ENCODE measurements at places on chromosomes 1 and 21. TPM values are rescaled to one million over a fixed set of nuclear protein-coding genes. Genes with fewer than 3 reads are reported as not detected.

ATP1A4 gene
- 0.31 TPM for total RNA-seq

TRIM58 gene
- total RNA-seq = 5.3 TPM

CRYBG2 gene
- total RNA-seq = 0.63 TPM

C1orf74 gene
- 2.2 TPM for total RNA-seq

QSOX1 gene
- total RNA-seq = 21.6 TPM

NTMT2 gene
- 0.63 TPM for total RNA-seq

SDHB gene
- 77.9 TPM for total RNA-seq

S100A16 gene
- total RNA-seq = 9.7 TPM

SH2D1B gene
- total RNA-seq = not detected

RRP15 gene
- total RNA-seq = 16.6 TPM

CCDC181 gene
- total RNA-seq = 6.6 TPM

KRTAP11-1 gene
- not detected for total RNA-seq

ERRFI1 gene
- 20.3 TPM for total RNA-seq

LYPD8 gene
- total RNA-seq = not detected

MRPS15 gene
- 20.7 TPM for total RNA-seq

NBPF14 gene
- total RNA-seq = 20.0 TPM

PTGFR gene
- 1.6 TPM for total RNA-seq

AVPR1B gene
- not detected for total RNA-seq

BCL2L15 gene
- 3.8 TPM for total RNA-seq

NMNAT2 gene
- 73.2 TPM for total RNA-seq

PRELP gene
- total RNA-seq = under 0.01 TPM

FGR gene
- total RNA-seq = 0.31 TPM

CLDN17 gene
- not detected for total RNA-seq

GBP6 gene
- 0.31 TPM for total RNA-seq

TFF1 gene
- not detected for total RNA-seq

OLFM3 gene
- 18.5 TPM for total RNA-seq

TTC34 gene
- 0.63 TPM for total RNA-seq

All from parietal lobe (tissue), 2 donors.